ENCODE measurements at places on chromosomes 2 and 18.

GRCh38 chr2:18251486-18251885 lies 309.0 kb downstream of the RDH14 start:
- H3K4me3 ChIP-seq: no peak overlapping the region
- H3K36me3 ChIP-seq: no peaks in the 10 kb centered on the region
- peaks cover 5% of the 10 kb centered on the region for H3K27me3 ChIP-seq
- no peaks in the 10 kb centered on the region for H3K4me1 ChIP-seq
- no peak for DNase-seq
- no peak overlapping the region for H3K27ac ChIP-seq

DNA sequence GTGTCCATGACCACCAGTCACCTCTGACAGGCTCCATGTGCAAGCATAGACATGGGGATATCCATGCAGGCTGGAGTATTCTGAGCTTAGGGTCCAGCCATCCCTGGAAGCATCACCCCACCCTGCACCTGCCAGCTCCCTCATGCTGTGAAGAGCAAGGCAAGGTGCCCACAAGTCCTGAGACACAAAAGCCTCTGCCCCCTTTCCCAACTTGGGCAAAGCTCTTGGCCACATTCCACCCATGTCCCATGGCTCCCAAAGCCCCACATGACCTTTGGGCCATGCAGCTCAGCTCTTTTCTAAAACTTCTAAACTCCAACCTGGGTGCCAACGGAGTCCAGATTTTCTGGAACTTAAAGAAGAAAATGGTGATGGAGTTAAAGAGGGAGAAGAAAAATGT lies 99.8 kb upstream of the SH3BP4 start:
- no peaks in the 10 kb centered on the region for H3K36me3 ChIP-seq
- H3K4me3 ChIP-seq: no peak overlapping the region
- peaks cover 15% of the 10 kb centered on the region for H3K4me1 ChIP-seq
- no peak overlapping the region for H3K27ac ChIP-seq
- H3K27me3 ChIP-seq: peaks cover 1% of the 10 kb centered on the region

DNA sequence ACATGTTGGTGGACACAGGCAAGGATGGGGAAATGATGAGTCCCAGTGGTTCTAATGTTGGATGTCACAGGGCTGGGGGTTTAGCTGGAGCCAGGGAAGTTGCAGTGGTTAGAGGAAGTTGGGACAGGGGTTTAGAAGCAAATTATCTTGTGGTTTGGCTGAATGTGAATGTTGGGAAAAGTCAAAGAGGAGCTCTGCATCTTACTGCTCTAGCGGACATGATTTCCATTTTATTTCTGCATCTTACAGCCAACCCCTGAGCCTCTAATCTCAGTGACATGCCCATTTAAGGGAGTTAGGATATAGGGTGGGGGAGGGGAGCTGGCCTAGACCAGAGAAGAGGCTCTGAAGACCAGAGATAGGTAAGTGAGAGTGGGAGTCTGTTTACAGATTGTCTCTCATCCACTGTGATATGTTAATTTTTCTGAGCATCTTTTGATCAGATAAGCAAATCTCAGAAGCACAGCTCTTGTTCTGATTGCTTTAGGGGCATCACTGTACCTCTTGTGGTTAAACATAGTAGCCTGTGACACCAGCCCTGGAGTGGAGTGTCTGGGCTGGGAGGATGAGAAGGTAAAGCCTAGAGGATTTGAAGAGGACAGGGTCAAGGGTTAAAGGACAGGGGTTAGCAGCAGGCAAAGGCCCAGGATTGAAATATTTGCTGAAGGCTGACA lies 43.6 kb downstream of the SETBP1 start:
- H3K4me1 ChIP-seq: peaks cover 31% of the 10 kb centered on the region
- DNase-seq: no peak
- H3K4me3 ChIP-seq: no peak overlapping the region
- peaks cover 4% of the 10 kb centered on the region for H3K36me3 ChIP-seq
- H3K27ac ChIP-seq: peak overlapping the region; percentile 90

DNA sequence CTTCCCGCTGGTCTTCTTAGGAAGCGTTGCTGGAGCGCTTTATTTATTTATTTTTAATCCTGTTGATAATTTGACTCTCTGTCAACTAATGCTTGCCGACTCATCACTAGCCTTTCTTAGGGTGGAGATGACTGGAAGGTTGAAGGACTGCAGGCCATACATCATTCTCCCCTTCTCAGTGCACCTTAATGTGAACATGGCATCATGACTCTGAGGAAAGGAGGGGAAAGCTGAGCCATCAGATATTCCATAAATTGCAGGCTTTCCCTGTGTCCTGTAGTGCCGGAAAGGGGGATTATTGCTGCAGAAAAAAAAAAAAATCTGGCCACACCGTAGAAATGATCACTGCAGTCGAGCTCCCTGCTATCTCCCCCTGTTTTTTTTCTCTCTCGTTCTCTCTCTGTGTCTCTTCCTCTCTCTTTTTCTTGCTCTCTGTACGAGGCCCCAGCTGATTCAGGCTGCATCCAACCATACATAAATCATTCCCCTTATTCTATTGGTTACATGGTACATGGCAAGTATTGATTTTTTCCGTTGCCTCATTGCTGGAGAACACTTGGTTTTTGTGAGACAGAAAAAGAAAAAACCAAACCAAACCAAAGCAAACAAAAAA lies 125.8 kb upstream of the EFEMP1 start:
- no peaks in the 10 kb centered on the region for H3K36me3 ChIP-seq
- H3K4me3 ChIP-seq: no peak overlapping the region
- peaks cover 6% of the 10 kb centered on the region for H3K27me3 ChIP-seq
- no peak overlapping the region for H3K27ac ChIP-seq
